Activated naive CD4-positive, alpha-beta T cell treated with anti-CD3 and anti-CD28 coated beads, Interleukin-2, amount 50 U/mL, for 16 hours (primary cell): ENCODE measurements at places on chromosomes 7 and 10.
A peak's percentile ranks its signal among the peaks of the same experiment; 100 is the strongest.

DNA sequence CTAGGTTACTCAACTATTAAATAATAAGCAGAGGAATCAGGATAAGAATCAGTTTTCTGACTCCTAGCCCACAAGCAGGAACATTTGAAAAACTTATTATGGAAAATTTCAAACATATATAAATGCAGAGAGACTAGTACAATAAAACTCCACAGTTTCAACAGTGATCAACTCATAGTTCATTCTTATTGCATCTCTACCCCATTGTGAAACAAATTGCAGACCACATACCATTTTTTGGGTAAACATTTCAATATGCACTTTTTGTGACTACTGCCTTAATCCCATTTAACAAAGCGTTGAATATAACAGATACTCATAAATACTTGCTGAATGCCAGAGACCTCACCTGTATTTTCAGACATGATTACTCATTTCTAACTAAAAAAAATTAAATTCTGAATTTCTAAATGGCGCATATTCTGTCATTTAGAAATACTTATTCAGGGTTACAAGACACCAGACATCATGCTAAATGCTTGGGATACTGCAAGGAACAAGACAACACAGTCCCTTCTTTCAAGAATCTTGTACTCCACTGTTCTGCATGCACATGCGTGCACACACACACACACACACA is 11.4 kb downstream of the CDK6 start:
- DNase-seq, result no peak

- DNase-seq, result no peak
Measured at GRCh38 chr10:70544431-70545340, 57.9 kb downstream of the PRF1 start.

GRCh38 chr10:37681617-37681999 is 175.8 kb downstream of the ZNF248 start:
- no peak for DNase-seq

DNA sequence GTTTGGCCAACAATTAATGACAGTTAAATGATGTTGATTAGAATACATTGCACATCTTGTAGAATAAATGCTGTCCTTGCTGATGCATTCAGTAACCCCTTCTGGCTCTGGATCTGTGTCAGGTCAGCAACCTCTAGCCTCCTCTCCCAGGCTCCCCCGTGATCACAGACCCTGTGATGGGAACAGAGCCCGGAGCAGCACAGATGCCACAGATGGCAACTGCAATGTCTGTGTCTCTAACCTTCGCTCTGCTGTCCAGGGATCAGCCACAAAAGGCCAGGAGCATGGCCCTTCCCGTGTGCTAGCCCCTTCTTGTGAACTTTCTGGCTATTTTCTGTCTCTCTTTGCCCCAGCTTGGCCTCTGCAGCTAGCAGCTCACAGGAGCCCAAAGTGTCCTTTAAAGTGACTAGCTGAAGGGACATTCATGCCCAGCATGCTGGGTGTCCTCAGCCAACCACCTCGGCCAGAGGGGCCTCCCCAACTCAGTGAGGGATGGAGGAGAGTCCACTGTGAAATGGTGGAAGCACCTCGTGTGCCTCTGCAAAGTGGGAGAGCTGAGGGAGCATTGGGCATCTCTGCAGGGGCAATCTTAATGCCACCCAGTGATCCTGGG is 167.0 kb upstream of the TCERG1L start:
- no peak for DNase-seq

DNA sequence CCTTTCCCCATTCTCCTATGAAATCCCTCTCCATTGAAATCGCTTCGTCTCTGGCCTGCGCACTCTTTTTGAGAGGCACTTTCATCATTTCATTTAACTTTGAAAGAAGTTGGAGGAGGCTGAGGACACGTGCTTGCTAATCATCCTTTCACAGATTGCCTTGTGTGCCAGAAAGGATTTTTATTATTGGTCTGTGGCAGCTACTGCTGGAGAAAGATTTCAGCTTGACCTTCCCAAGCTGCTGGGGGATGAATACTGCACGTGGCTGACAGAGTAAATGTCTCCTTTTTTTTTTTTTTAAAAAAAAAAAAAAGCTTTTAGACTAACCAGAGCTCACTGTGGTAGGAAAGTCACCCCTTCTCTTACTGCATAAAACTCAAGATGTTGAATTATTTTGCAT is 44.2 kb upstream of the KCNIP2 start:
- no peak for DNase-seq

- no peak for DNase-seq
Measured at GRCh38 chr10:59618666-59619065, 91.0 kb downstream of the SLC16A9 start.

GRCh38 chr7:157687158-157687557 is 350.4 kb downstream of the DNAJB6 start:
- DNase-seq, result no peak

- no peak for DNase-seq
Measured at GRCh38 chr10:115606086-115606485, 512.9 kb downstream of the ATRNL1 start.

GRCh38 chr10:71645185-71645584 is 74.4 kb downstream of the C10orf105 start:
- no peak for DNase-seq

DNA sequence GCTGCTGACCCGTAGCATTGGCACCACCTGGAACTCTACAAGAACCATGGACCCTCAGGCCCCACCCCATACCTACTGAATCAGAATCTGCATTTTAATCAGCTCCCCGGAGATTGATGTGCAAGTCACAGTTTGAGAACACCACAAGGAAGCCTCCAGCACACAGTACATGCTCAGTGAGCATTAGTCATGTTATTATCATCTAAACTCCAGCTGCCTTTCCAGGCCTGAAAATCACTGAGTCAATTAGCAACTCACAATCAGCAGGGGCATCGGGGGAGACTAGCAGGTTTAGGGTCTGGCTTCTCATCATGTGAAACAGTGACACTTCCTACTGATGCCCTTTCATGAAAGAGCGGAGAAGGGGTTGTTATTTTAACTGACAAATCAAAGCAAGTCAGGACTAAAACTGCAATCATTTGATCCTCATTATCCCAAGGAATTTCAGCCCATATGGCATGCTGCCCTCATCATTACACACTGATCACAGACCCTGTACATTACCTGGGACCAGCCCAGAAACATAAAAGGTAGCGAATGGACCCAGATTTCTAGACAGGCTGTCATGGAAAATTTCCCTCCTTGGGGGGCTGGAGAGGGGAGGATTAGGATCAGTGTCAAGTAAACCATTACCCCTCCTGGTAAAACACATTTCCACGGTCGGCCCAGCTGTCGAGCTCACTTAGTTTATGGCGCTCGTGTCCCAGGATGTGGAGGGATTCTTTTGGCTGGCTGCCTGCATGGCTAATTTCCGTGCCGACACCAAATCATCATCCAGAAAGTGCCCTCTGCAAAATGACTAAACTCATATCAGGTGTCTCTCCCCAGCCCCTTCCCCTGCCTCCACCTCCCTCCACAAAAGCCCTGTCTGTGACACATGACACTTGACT is 122.8 kb downstream of the PRLHR start:
- no peak for DNase-seq

DNA sequence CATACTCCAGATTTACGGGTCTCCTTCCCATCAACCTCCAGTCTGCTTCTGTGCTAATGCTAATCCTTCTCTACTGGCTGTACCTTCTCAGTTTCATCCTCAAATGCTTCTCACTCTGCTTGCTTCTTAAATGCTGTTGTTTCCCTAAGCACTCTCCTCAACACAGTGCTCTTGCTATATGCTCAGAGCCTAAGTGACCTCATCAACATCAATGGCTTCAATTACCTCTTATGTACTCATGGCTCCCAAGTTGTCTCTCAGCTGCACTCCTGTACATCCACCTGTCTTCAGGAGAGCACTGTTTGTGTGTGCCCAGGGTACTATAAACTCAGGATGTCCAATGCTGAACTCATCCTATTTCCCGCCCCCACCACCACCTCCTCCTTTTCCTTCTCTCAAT is 22.5 kb downstream of the ELAPOR2 start:
- DNase-seq, result no peak

DNA sequence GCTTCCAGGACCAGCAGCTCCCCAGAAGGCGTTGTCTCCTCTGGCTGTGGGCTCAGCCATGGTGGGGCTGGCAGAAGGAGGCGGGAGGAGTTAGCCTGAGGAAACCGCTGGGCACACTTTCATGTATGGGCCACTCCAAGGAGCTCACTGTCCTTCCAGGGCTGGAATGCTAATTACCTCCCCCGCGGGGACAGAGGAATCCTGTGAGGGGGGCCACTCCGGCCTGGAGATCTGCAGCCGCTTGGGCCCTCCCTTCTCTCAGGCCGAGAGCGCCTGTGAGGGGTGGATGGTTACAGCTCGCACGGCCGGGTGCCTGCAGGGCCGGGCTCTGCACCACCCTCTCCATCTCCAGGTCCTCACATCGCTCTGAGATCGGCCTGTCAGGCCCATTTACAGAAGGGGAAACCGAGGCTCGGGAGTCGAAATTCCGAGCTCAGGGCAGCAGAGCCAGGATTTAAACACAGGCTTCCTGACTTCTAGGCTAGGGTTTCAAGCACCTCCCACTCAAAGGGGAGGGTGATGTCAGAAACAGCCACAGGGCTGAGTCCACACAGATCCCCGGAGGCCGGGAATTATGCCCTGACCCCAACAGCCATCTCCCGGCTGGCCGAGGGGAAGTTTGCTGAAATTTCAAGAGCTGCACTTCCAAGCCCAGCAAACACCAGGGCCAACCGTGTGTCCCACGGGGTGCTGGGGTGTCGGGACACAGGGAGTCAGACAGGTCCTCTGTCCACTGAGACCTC is 59.1 kb downstream of the PDGFA start:
- peak; percentile 8 for DNase-seq

DNA sequence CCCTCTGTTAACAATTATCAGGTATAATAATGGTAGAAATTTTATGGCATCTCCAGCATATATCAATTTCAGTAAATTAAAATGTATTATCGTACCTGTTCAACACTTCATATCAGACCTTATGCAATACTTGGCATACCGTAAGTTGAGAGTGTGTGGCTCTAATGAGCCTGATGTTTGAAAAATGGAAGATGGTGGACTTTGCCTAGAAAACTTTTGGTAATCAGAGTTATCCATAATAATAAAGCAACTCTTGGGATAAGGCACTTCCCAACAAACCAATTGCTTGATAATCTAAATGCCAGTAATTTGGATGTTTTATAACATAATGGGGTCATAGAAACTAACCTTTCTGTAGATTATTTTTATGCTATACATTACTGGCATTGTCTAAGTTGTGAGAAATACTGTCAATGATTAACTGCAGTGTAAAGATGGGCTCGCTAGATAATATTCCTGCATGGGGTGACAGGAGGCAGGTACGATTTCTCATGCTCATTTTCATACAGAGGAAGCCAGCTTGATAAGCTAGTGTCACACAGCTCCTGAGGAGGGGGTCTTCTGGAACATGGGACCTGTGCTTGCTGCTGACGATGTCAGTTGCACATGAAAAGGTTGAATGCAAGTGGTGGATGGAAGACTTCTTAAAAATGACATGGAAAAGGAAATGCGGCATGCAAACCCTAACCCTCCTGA is 27.8 kb upstream of the DMBT1 start:
- DNase-seq, result no peak

DNA sequence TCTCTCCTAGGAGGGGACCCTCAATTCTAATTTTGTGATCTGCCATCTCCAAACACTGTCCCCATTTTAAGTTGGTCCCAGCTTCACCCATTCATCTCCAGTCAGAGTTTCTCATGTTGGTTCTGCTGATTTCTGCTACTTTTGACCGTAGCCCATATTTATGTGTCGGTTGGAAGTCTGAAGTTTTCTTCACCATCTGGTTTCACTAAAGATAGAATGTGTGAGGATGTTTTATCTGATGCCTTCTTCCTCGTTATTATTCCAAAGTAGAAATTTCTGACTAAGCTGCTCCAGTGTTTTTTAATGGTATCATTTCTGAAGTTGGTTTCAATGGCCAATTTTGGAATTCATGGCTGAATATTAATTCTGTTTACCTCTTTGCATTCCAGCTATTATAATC is 21.3 kb upstream of the IFIT2 start:
- DNase-seq, result no peak

- no peak for DNase-seq
Measured at GRCh38 chr7:101162551-101163278, 2.7 kb downstream of the VGF start.

GRCh38 chr10:18279173-18279572 is 138.9 kb downstream of the CACNB2 start:
- DNase-seq, result no peak

GRCh38 chr10:133139551-133140065 is 20.4 kb upstream of the KNDC1 start:
- DNase-seq, result no peak

- DNase-seq, result no peak
Measured at GRCh38 chr7:65975814-65976445, 6.1 kb downstream of the GUSB start.

DNA sequence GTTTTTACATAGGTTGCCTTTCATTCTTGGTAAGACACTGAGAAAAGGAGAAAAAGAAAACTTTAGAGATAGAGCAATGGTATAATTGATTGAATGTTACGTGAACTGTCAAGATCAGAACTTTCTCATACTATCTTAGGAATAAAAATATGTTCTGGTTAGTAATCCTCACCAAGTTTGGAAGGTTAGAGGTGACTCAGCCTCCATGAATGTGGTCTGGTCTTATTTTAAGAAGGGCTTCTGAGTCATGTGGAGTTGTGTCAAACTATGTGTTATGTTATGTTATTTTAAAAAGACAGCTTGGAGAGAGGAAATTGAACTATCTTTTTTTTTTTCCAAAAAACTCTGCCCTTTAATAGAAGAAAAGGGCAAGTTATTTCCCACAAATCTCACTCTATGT is 458.6 kb upstream of the KLF6 start:
- DNase-seq, result no peak

DNA sequence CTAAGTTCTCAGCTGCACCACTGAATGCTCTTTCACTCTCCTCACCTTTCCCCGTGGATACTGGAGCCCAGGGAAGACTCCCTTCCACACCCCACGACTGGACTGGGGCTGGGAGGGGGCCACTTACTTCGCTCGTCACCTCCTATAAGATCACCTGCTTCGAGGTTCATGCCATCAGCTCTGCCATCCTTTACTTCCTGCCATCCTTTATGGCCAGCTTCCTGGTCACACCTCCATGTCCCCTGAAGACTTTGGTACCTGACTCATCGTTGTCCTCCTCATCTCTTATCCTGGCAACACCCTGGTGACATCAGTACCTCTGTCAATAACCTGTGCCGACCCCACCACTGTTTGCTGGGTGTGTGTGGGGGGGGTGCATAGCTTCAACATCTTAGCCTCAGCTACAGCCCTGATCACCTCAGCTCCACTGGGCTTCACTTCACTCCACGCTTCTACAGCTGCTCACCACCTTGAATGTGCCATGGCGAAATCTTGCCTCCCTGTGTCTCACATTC is 8.7 kb upstream of the VDAC2 start:
- DNase-seq, result no peak
